ENCODE measurements at places on chromosomes 3 and 15.

DNA sequence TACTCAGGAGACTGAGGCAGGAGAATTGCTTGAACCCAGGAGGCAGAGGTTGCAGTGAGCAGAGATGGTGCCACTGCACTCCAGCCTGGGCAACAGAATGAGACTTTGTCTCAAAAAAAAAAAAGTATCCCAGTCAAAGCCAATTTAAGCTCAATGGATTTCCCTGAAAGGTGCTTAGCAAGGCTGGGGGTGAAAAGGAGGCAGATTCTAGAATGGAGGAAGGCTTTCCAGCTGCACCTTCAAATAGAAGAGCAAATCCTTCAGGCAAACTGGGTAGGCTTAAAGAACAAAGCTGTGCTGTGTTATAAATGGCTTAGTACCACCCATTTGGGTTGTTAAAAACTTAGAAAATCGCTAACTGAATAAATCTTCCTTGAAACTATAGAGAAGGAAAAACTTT is 3.0 kb upstream of the IFT57 start:
- DNase-seq = no peak

- no peak for DNase-seq
Measured at GRCh38 chr15:92629276-92629974, 26.1 kb downstream of the FAM174B start.

DNA sequence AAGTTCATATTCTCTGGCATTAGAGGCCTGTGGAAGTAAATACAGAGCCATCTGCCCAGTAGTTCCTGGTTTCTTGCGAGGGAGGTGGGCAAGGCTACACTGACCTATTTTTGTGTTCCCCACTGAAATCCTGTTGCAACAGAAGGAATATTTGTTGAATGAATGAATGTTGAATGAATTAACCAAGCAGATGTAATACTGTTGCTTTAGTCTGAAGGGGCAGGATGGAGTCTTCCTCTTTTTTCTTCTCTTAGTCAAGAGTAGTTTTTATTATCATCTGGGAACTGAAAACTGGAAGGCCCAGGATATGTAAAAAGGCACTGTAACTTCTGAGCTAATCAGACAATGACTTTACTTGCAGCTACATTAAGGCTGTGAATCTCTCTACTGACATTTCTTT is 17.1 kb downstream of the BLOC1S6 start:
- DNase-seq = no peak

GRCh38 chr3:41683666-41684350 is 278.1 kb downstream of the ULK4 start:
- no peak for DNase-seq

DNA sequence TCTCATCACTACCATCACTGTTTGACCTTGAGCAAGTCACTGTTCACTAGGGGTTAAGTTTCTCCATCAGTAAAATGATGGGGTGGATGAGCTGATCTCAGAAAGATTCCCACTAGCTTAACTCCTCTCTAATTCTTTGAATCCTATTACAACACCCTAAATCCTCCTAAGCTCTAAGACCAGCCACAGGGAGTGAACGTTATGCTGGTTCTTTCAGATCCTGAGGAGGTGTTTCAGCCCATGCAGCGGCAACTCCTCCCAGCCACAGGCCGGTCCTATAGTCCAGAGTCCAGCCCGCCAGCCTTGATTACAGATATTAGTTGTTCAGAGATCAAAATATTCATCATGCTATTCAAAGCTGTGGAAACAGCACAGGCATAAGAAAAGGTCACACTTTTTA is 15.1 kb downstream of the MB21D2 start:
- no peak for DNase-seq

DNA sequence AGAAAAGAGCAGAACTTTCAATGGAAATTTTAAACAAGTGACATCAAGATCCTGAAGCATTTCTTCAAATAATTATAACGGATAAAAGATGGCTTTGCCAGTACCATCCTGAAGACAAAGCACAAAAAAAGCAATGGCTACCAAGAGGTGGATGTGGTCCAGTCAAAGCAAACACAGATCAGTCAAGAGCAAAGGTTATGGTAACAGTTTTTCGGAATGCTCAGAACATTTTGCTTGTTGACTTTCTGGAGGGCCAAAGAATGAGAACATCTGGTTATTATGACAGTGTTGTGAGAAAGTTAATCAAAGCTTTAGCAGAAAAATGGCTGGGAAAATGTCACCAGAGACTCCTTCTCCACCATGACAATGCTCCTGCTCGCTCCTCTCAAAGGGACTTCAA is 31.5 kb downstream of the FEM1B start:
- no peak for DNase-seq

- DNase-seq = no peak
Measured at GRCh38 chr15:52370010-52370409, 74.4 kb upstream of the MYO5C start.

DNA sequence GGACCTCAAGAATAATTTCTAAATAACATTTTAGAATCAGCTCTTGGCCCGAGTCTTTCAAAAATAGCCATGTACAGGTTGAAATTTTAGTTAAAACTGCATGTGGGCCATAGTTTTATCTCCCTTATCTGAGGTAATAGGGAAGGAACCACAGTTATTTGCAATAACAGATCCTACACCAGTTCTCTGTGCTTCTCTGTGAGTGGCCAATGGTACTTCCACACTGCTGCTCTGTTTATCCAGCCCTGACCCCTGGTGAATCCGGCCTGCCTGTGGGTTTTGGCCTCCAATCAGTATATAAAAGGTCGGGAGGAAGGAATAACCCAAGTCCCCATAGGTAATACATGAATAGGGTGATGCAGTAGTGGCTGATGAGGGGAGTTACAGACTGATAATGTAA is 48.0 kb upstream of the TNIK start:
- no peak for DNase-seq

DNA sequence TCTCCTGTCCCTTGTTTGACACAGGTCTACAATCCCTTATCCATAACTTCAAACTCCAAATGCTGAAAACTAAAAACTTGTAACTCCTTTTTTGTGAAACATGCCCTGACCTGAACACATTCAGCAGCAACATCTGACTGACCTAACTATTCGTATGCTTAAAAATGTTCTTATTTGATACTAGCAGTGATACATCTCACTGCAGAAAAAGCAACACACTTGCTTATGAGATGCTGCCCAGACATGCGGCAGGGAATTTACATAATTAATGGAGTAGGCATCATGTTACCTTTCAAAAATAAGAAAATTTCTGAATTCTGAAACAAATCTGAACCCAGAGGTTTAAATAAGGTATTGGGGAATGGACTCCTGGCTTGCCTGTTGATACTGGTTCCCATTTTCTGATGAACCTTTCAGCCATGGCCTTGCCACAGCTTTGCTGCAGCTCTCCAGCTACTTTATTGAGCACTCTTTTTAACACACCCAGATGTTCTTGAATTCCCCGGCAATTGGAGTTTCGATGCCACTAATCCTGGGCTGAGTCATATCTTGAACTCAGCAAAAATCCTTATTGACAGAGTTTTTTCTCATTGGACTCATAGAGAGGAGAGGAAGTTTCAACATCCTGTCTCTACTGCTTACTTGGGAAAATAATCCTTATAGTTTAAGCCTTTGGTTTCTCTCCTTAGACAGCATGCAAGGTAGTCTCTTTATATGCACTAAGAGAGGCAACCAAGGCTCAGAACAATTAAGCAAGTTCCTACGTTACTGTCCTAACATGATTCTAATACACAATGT is 296.6 kb upstream of the LMCD1 start:
- DNase-seq = no peak

GRCh38 chr15:99507504-99508310 is 58.1 kb upstream of the MEF2A start:
- no peak for DNase-seq

GRCh38 chr15:74832826-74833225 is 6.4 kb downstream of the CPLX3 start:
- DNase-seq = no peak

- DNase-seq = no peak
Measured at GRCh38 chr3:8845641-8846040, 76.2 kb upstream of the OXTR start.

GRCh38 chr15:64090527-64090926 is 3.1 kb downstream of the CIAO2A start:
- DNase-seq = no peak

GRCh38 chr3:135929670-135930069 is 35.9 kb upstream of the PPP2R3A start:
- no peak for DNase-seq

DNA sequence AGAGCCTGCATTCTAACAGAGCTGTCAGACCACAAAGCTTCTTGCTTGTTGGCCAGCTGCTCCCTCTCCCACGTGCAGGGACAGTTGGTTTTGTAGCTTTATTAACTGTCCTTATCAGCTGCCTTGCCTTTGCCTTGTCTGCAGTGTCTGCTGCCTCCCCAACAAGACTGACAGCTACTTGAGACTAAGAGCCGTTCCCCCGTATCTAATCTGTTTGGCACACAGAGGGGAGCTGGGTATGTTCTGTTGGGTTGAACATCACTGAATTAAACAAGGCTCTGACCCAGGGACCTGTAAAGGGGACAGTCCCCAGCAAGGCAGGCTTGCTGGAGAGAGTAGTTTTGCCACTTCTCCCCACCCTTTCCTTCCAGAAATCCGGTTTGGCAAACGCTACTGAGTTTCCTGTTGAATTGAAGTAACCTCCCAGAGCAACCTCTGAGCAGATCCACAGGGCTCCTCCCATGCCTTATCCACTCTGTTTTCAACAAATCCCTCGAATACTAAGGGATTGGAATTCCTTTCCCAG is 116.1 kb downstream of the ANP32A start:
- DNase-seq = no peak

GRCh38 chr15:85141726-85142125 is 160.1 kb downstream of the PDE8A start:
- DNase-seq = no peak

GRCh38 chr3:148710665-148711064 is 13.0 kb downstream of the AGTR1 start:
- DNase-seq = no peak

DNA sequence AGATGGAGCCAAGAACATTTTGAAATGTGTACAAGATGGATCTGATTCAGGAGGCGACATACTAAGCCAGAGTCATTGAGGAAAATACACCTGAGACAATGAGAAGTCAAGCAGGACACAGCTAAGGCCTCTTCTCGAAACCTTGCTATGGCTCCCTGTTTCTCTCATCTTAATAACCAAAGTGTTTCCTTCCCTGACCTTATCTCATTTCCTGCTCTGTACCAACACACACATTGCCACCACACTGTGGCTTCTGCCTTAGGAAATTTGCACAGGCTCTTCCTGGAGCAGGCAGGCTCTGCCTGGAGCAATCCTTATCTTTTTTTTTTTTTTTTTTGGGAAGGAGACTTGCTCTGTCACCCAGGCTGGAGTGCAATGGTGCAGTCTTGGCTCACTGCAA is 36.6 kb downstream of the OXSM start:
- no peak for DNase-seq

DNA sequence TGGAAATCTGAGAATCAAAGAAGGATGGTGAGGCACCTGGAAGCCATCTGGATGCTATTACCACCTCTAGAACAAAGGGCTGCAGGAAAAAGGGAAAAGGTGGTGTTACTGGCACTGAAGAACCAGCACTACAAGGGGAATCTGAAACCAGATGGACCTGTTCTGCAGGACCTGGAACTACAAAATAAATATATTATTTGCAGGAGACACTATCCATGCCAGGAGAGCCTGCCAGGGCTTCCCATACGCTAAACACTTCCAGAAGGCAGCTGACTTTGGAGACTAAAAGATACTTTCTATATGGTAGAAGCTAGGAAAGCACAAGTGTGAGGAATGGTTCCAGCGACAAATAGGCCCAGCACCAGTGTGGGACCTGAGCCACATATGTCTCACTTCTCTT is 83.4 kb upstream of the POU1F1 start:
- DNase-seq = no peak

DNA sequence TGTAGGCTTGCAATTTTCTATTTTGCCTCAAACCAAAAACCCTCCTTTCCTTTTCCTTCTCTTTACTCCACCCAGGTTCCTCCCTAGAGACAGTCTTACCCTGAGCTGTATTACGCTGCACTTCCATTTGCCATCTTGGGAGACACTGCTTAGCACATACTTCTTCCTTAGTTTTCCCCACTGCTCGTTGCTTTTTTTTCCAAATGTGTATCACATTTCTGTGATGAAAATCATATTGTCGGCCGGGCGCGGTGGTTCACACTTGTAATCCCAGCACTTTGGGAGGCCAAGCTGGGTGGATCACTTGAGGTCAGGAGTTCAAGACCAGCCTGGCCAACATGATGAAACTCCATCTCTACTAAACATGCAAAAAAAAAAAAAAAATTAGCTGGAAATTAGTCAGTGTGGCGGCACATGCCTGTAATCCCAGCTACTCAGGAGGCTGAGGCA is 29.5 kb downstream of the POPDC2 start:
- no peak for DNase-seq

DNA sequence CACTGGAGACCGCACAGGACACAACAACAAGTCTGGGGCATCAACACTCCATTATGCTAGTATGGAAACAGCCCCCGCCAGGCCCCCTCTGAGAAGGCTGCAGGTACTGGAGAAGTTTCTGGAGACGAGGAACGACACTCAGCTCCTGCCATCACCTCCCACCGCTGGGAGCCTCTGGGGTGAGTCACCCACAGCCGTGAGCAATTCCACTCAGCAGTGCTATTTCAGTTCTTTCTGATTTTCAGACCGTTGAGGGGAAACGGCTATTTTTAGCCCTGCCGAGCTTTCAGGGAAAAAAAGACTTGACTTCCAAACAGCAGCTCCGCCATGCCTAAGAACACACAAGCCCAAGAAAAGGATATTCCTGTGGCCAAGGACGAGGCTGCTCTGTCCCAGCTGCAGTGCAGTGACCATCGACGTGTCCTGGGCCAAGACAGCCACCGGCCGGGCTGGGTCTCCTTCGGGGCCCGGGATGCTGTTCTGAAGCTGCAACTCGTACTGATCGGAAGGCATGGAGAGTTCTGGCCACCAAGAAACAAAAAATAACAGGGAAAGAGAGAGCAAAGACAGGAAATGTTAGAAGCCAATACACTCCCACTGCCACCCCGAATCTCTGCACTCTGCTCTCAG is 40.8 kb downstream of the NUP210 start:
- DNase-seq = no peak

GRCh38 chr3:136751316-136752171 is 634 bp downstream of the STAG1 start:
- DNase-seq = peak; percentile 64

GRCh38 chr15:76064375-76064774 is 4.6 kb downstream of the TMEM266 start:
- no peak for DNase-seq

- DNase-seq = peak; percentile 26
Measured at GRCh38 chr3:8629151-8630021, 15.2 kb downstream of the SSUH2 start.

GRCh38 chr3:69389520-69390248 is 3.8 kb upstream of the FRMD4B start:
- DNase-seq = no peak

GRCh38 chr3:178850450-178851190 is 221.0 kb downstream of the ZMAT3 start:
- no peak for DNase-seq

- DNase-seq = no peak
Measured at GRCh38 chr3:153182501-153183293, 20.7 kb downstream of the RAP2B start.

- DNase-seq = no peak
Measured at GRCh38 chr3:169562988-169563774, 100.3 kb downstream of the MECOM start.

- DNase-seq = no peak
Measured at GRCh38 chr15:78922527-78922926, 22.3 kb downstream of the CTSH start.

All from T-helper 17 cell (primary cell).